ENCODE measurements at places on chromosomes 1 and 21. TPM values are rescaled to one million over a fixed set of nuclear protein-coding genes. Genes with fewer than 3 reads are reported as not detected.
A peak's percentile ranks its signal among the peaks of the same experiment; 100 is the strongest.

DNA sequence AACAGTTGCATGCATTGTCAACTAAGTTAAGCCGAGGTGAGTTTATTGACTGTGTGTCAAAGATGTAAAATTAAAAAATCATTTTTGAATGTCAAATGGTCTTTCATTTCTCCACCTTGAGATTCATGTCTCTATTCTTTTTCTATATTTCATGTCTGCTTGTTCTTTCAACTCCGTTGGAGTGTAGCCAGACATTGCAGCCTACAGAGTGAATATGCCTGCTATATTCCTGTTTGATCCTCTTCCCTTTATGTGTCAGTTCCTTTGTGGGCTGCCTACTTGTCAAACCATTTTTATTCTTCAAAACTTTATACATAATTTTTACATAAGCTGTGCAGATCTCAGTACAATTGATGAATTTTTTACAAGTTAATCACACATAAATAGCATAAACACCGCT lies 1325.8 kb upstream of the PRMT6 start:
- H3K27ac ChIP-seq, result no peak overlapping the region
- H3K4me3 ChIP-seq, result no peak overlapping the region
- no peak for DNase-seq
- H3K27me3 ChIP-seq, result no peaks in the 10 kb centered on the region
- H3K36me3 ChIP-seq, result no peaks in the 10 kb centered on the region
- H3K4me1 ChIP-seq, result no peaks in the 10 kb centered on the region

DNA sequence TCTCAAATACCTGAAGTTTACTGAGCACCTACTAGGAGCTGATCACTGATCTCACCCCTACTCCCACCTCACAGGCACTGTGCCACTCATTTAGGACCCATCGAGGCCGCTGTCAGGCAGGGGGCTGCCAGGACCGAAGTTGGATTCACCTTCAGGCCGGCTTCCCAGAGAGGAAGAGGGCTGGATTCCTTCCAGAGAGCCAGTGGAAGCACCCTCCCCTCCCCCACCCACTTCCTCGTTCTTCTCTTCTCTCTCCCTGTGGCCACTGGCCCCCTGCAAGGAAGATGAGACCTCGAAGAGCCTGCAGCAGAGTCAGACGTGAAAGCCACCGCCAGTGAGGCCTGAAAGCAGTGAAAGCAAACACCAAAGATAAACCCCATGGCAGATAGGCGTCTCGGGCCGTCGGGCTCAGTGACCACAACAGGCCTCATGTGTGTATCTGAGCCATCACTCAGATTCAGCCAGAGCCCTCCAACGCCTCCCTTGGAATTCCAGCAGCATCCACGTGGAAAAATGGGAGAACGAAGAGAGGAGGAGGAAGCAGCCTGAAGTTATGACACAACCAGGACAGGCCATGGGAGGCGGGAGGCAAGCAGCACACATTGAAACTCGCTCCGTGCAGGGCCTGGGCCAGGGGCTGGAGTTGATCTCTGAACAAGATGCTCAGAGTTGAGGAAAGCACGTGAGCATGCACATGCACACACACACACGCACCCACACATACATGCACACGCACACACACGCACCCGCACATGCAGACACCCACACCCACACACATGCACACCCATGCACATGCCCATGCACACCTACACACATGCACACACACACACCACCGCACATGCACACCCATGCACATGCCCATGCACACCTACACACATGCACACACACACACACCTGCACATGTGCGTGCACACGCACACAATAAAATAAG lies 6.2 kb upstream of the AGTRAP start:
- peak; percentile 60 for DNase-seq
- H3K27ac ChIP-seq, result peak overlapping the region; percentile 12
- H3K36me3 ChIP-seq, result no peaks in the 10 kb centered on the region
- H3K4me3 ChIP-seq, result no peak overlapping the region
- peaks cover 7% of the 10 kb centered on the region for H3K4me1 ChIP-seq

- no peak overlapping the region for H3K4me3 ChIP-seq
- DNase-seq, result no peak
- no peaks in the 10 kb centered on the region for H3K27me3 ChIP-seq
- peaks cover 7% of the 10 kb centered on the region for H3K4me1 ChIP-seq
- no peak overlapping the region for H3K27ac ChIP-seq
Observed at GRCh38 chr1:244138399-244138798, 87.3 kb downstream of the ZBTB18 start.

DNA sequence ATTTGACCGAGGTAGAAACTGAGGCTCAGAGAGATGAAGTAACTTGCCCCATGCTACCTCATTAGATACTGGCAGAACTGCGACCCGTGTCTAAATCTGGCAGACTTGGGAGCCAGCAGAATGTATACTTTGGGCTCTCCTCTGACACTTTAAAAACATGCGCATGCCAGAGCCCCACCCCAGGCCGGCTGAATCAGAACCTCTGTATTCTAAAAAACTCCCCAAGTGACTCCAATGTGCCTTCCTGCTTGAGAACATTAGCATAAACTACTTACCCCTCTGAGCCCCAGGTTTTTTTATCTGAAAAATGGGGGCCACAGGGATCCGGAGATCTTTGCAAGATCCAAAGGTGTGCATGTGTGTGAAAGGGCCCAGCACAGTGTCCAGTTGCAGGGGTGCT lies 344.7 kb upstream of the USP24 start:
- H3K4me1 ChIP-seq, result peaks cover 14% of the 10 kb centered on the region
- H3K27ac ChIP-seq, result no peak overlapping the region
- no peak overlapping the region for H3K4me3 ChIP-seq

GRCh38 chr1:48093147-48093546 lies 96.0 kb upstream of the TRABD2B start:
- no peaks in the 10 kb centered on the region for H3K36me3 ChIP-seq
- peaks cover 20% of the 10 kb centered on the region for H3K27me3 ChIP-seq
- no peak for DNase-seq
- H3K4me3 ChIP-seq, result no peak overlapping the region

GRCh38 chr21:33493756-33494155 lies 2.2 kb upstream of the DNAJC28 start:
- peaks cover 3% of the 10 kb centered on the region for H3K4me1 ChIP-seq
- H3K27ac ChIP-seq, result no peak overlapping the region
- H3K36me3 ChIP-seq, result no peaks in the 10 kb centered on the region

GRCh38 chr1:188247255-188247654 lies 1418.5 kb downstream of the PLA2G4A start:
- no peak overlapping the region for H3K4me3 ChIP-seq
- H3K36me3 ChIP-seq, result no peaks in the 10 kb centered on the region
- no peak for DNase-seq

DNA sequence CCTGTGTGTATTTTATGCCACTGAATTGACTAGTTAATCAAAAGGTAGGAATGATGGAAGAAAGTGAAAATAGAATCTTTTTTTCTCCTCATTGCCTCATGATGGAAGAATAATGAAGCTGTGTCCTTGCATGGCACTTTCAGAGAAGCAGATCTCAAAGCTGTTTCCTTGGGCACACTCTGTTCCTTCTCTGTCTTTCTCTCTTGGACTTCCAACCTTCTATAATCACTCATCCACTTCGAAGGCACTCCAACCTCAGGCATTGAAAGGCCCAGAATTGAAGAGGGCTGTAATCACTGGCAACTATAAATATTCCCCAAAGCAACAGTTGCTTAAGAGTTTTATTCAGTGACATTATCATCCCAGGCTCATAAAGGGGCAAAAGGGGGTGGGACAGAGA lies 31.1 kb upstream of the DNASE2B start:
- H3K36me3 ChIP-seq, result no peaks in the 10 kb centered on the region
- no peaks in the 10 kb centered on the region for H3K27me3 ChIP-seq
- no peak overlapping the region for H3K27ac ChIP-seq
- no peak overlapping the region for H3K4me3 ChIP-seq
- no peaks in the 10 kb centered on the region for H3K4me1 ChIP-seq

DNA sequence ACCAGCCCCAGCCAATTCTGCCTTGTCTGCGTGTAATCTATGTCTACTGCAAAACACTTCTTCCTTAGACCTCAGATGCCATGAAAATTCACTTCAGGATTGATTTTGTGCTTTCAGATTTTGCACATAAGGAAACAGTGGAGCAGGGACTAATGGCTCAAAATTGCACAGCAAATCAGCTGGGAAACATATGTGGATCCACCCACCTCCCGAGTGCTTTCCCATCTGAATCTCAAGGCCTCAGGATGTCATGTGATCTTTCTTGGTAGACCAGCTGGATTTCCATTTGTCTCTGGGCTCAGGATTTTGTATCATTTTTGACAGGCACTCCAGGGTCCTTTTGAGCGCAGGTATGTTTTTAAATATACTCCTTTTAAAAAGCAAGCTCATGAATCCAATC lies 158.6 kb downstream of the MIS18A start:
- H3K27me3 ChIP-seq, result no peaks in the 10 kb centered on the region
- DNase-seq, result no peak
- no peak overlapping the region for H3K4me3 ChIP-seq
- H3K36me3 ChIP-seq, result no peaks in the 10 kb centered on the region

GRCh38 chr21:45055861-45056260 lies 18.5 kb upstream of the ADARB1 start:
- no peaks in the 10 kb centered on the region for H3K36me3 ChIP-seq
- no peaks in the 10 kb centered on the region for H3K27me3 ChIP-seq
- H3K4me1 ChIP-seq, result no peaks in the 10 kb centered on the region
- H3K27ac ChIP-seq, result no peak overlapping the region
- DNase-seq, result no peak

- H3K27ac ChIP-seq, result no peak overlapping the region
- no peak overlapping the region for H3K4me3 ChIP-seq
- H3K4me1 ChIP-seq, result peaks cover 10% of the 10 kb centered on the region
- no peaks in the 10 kb centered on the region for H3K27me3 ChIP-seq
Observed at GRCh38 chr1:62781841-62782543, 1.9 kb upstream of the ATG4C start.

DNA sequence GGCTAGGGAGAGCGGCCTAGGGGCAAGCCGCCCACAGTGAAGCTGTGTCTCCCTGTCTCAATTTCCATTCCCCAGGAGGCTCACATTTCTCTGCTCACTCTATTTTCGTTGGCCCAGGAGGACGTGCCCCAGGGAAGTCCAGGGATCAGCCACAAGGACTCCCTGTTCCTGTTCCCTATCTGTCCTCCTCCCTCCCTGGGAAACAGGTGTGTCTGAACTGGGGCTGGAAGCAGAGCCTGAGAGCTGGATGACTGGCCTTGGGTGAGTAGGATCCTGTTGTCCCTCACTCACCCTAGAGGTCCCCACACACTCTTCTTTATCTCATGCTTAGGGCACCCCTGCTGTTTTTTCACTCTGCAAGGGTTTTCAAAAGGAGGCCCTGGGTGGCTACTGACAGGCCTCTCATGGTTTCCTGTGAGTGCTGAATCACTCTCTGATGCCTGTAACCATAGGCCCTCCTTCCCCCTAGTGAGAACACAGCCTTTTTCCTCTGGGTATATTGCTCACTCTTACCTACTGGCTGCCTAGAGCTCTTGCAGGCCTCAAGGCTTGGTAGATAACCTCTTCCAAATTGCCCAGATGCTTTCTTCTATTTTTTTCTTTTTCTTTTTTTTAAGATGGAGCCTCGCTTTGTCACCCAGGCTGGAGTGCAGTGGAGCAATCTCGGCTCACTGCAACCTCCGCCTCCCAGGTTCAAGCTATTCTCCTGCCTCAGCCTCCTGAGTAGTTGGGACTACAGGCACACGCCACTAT lies 3.3 kb upstream of the UTP11 start:
- H3K4me3 ChIP-seq, result no peak overlapping the region
- DNase-seq, result peak; percentile 36
- H3K36me3 ChIP-seq, result no peaks in the 10 kb centered on the region
- peaks cover 30% of the 10 kb centered on the region for H3K4me1 ChIP-seq
- H3K27ac ChIP-seq, result peak overlapping the region; percentile 88

- no peak overlapping the region for H3K4me3 ChIP-seq
- H3K27me3 ChIP-seq, result no peaks in the 10 kb centered on the region
- H3K4me1 ChIP-seq, result peaks cover 24% of the 10 kb centered on the region
Observed at GRCh38 chr1:175802407-175803123, 59.2 kb upstream of the TNR start.

GRCh38 chr1:29896791-29897714 lies 660.7 kb downstream of the PTPRU start:
- no peak overlapping the region for H3K27ac ChIP-seq
- no peak for DNase-seq
- H3K27me3 ChIP-seq, result peaks cover under 1% of the 10 kb centered on the region

DNA sequence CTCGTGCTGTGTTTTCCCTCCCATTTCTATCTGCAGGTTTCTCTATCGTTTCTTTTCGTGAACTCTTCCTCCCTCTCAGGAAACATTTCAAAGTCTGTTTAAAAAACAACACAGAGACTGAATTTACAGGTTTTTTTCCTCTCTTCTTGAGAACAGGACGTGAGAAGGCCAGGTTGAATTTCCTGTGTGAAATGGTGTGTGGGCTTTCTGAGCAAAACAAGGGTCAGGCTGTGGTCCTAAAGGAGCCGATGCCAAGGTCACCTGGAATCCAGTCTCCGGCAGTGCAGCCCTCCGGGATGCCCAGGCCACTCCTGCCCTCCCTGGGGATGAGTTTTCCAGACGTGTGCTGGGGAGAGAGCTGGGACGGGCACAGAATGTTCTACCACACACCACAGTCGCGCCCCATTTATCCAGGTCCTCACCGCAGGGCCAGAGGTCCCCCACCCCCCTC lies 62.7 kb upstream of the RUNX3 start:
- H3K36me3 ChIP-seq, result no peaks in the 10 kb centered on the region
- no peak for DNase-seq
- no peak overlapping the region for H3K4me3 ChIP-seq
- no peaks in the 10 kb centered on the region for H3K27me3 ChIP-seq

GRCh38 chr1:246001142-246001836 lies 505.8 kb downstream of the SMYD3 start:
- peaks cover 11% of the 10 kb centered on the region for H3K4me1 ChIP-seq
- peak; percentile 85 for DNase-seq
- H3K27me3 ChIP-seq, result no peaks in the 10 kb centered on the region
- H3K27ac ChIP-seq, result no peak overlapping the region
- no peak overlapping the region for H3K4me3 ChIP-seq

DNA sequence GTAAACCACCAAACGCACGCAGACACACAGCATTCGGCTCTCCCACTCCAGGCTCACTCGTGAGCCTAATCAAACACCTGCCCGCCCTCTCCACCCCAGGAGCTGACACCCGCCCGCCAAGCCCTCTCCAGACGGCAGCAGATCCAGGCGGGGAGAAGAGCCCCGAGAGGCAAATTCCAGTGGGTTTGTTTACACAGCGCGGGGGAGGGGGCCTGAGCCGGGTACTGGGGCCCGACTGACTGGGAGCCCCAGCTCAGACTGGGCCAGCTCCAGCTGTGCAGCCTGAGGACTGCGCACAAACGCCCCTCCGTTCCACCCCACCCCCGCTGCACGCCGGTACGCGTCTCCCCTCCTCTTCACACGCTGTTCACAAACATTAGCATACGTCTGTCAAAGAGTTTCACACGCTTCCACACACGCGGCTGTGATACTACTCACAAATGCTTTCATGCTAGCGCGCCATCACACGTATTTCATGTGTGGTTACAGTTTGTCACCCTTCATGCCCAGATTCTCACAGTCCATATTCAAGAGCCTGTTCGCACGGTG lies 1.0 kb upstream of the EFNA1 start:
- H3K27ac ChIP-seq, result no peak overlapping the region
- H3K4me3 ChIP-seq, result peak overlapping the region; percentile 59
- H3K27me3 ChIP-seq, result peaks cover 12% of the 10 kb centered on the region
- peak; percentile 54 for DNase-seq

CD34 gene
- polyA plus RNA-seq, result 0.94 TPM

KCNN3 gene
- 1.1 TPM for polyA plus RNA-seq

GJA8 gene
- not detected for polyA plus RNA-seq

PLXNA2 gene
- 35.6 TPM for polyA plus RNA-seq

FMO1 gene
- polyA plus RNA-seq, result 0.06 TPM

GJA9 gene
- not detected for polyA plus RNA-seq

TMEM269 gene
- 0.99 TPM for polyA plus RNA-seq

PLPPR4 gene
- 4.7 TPM for polyA plus RNA-seq

AADACL3 gene
- not detected for polyA plus RNA-seq

DNAJC28 gene
- polyA plus RNA-seq, result 6.6 TPM

USH2A gene
- polyA plus RNA-seq, result not detected

AVPR1B gene
- polyA plus RNA-seq, result not detected

PIGV gene
- 11.7 TPM for polyA plus RNA-seq

IL10 gene
- polyA plus RNA-seq, result not detected

ATP6V1G3 gene
- not detected for polyA plus RNA-seq

THEM5 gene
- polyA plus RNA-seq, result not detected

LYST gene
- polyA plus RNA-seq, result 4.5 TPM

Measured in cardiac muscle cell (in vitro differentiated cells and primary cell).